ENCODE measurements at places on chromosomes 1 and 21.

GRCh38 chr1:165296205-165296604 is 60.3 kb downstream of the LMX1A start:
- no peak for DNase-seq

GRCh38 chr1:168907786-168908348 is 178.9 kb upstream of the DPT start:
- DNase-seq, result no peak

DNA sequence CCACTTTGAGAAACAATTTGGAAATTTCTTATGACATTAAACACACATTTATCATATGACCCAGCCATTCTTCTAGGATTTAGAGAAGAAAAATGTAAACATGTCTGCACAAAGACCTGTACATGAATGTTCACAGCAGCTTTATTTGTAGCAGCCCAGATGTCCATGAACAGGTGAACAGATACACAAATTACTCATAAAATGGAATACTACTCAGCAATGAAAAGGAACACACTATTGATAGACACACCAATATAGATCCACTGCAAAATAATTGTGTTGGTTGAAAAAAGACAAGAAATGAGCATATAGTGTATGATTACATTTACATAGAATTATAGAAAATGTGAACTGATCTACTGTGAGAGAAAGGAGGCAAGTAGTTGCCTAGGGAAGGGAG is 26.1 kb downstream of the ARHGEF11 start:
- no peak for DNase-seq

- DNase-seq, result no peak
Observed at GRCh38 chr1:170351366-170351946, 180.5 kb upstream of the GORAB start.

DNA sequence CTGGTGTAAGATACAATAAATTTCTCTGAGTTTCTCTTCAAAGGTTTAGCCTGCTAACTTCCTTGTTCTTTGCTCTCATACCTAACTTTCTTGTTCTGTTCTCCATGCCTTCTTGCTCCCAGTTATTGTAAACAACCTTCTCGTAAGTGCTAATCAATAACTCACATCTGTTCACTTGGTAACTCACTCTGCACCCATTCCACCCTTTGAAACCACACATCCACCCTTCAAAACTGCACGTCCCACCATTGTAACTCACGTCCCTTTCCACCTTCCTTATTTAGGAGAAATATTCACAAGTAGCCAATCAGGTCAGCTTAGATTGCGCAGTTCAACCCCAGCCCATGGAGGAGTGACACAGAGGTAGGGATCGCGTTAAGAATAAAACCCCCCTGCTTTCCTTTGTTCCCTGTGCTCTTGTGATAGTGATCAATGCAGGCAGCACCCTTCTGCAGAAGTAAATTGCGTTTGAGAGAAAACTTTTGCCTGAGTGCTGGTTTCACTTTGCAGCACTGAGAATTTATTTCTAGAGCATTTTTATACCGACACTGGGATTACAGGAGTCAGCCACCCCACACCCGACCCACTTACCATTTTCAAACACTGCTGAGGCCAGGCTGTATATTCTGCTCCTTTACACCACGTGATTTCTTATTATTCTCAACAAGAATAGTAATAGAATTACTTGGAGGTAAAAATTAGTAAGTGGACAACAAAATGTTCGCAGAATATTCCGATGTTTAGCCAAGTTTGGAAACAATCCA is 789.2 kb upstream of the RGS18 start:
- no peak for DNase-seq

GRCh38 chr1:156098784-156099183 is 15.7 kb upstream of the LMNA start:
- no peak for DNase-seq

DNA sequence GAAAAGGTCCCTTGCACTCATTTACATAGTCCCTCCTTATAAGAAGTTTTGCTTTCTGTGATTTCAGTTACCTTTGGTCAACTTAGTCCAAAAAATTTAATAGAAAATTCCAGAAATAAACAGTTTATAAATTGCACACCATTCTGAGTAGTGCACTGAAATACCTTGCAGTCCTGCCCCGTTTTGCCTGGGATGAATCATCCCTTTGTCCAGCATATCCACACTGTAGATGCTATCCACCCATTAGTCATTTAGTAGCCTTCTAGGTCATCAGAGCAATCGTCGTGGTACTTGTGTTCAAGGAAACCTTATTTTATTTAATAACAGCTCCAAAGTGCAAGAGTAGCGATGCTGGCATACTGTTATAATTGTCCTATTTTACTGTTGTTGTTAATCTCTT is 38.0 kb downstream of the SPRTN start:
- DNase-seq, result peak; percentile 54

DNA sequence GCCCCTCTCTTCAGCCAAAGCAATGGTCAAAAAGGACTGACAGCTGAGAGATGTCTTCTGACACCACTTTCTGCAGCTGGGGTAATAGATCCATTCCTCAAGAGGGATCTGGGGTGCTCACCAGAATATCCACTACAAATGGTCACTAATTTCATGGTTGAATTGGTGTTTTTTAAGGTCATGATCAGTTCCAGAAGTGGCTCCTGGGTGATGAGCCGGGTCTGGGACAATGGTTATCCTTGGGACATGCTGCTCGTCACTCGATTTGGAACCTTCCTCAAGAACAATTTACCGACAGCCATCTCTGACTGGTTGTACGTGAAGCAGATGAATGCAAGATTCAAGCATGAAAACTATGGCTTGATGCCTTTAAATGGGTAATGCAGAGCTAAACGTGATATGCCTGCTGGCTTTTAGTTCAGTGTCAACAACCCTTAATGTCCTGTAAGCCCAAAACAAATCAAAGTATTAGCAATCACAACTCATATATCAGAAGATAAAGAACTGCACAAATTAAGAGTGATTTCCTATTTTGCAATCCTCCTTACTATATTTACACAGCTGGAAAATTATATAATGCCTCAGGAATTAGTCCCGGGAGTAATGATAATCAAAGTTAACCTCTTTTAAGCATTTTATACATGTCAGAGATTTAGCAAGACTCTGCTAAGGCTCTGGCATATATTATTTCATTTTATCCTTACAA is 20.1 kb downstream of the FMO3 start:
- DNase-seq, result peak; percentile 75

- no peak for DNase-seq
Observed at GRCh38 chr1:20948101-20948500, 161.0 kb upstream of the HP1BP3 start.

DNA sequence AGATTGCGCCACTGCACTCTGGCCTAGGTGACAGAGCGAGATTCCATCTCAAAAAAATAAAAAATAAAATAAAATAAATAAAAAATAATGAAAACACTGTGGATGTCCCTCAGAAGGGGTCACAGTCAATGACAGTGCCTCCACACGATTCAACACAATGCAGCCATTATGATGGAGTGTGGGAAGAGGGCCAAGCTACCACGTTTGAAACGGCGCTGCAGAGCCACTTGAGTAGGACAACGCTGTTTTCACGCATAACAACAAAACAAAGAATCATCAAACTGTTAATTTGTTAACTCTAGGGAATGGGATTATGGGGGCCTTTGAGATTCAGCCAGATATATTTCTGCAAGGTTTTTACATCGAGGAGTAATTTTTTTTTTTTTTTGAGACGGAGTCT is 36.5 kb downstream of the NKAIN1 start:
- DNase-seq, result peak; percentile 55

DNA sequence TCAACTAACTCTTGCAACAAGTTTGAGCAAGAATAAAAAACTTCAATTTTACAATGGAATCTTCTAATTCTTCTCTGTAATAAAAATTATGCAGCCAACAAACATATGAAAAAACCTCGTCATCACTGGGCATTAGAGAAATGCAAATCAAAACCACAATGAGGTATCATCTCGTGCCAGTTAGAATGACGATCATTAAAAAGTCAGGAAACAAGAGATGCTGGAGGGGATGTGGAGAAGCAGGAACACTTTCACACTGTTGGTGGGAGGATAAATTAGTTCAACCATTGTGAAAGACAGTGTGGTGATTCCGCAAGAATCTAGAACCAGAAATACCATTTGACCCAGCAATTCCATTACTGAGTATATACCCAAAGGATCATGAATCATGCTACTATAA is 327.5 kb upstream of the LYPLAL1 start:
- no peak for DNase-seq

DNA sequence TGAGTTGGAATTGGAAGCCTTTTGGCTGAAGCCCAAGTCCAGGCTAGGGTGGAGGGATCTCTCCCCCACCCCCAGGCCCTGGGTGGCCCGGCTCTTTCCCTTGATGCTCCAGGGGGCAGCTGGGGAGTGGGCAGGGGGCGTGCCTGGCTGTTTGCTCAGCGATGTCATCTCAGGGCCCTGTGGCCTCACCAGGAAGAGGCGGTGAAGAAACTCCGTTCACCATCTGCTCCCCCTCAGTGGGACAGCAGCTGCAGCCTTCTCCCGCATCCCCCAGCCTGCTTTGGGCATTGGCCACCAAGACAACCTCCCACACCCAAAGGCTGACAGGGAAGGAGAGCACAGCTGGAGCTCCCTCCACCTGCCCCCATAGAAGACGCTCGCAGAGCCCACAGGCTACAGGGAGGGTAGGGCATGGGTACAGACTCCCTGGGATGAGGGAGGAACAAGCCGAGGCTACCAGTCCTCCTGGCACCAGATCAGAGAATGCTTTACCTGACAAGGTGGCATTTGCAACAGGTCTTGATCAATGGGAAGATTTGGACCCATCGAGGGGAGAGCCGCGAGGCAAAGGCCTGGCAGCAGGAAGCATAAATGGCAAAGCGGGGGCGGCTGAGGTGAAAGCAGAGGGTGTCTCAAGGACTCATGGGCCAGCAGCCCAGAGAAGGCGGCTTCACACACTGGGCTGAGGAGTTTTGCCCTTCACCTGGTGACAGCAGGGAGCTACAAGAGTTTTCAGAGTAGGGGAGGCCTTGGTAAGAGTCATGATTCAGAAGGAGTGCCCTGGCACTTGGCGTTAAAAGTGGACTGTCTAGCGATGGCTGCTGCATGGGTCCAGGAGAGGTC is 6.5 kb upstream of the GUCA2A start:
- no peak for DNase-seq

DNA sequence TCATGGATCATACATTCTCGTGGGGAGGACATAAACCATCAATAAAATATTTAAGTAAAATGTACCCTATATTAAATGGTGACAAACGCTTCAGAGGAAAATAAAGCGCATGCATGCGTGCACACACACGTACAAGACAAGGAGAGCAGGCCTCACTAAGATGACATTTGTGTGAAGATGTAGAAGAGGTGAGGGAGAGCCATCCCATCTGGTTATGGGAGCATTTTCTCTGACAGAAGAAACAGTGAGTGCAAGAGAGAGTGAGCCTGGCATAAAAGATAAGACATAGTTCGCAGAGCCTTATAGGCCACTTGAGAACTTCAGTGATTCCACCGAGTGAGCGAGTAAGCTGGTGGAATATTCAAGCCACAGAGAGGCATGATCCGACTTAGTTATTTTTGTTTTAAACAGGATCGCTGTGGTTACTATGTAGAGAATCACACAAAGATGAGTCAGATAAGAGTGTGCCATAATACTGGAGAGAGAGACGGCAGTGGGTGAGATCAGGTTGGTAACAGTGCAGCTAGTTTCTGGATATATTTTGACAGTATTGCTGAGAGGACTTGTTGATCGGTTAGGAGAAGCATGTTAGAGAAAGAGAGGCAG is 624.2 kb downstream of the PLPP3 start:
- DNase-seq, result peak; percentile 56

DNA sequence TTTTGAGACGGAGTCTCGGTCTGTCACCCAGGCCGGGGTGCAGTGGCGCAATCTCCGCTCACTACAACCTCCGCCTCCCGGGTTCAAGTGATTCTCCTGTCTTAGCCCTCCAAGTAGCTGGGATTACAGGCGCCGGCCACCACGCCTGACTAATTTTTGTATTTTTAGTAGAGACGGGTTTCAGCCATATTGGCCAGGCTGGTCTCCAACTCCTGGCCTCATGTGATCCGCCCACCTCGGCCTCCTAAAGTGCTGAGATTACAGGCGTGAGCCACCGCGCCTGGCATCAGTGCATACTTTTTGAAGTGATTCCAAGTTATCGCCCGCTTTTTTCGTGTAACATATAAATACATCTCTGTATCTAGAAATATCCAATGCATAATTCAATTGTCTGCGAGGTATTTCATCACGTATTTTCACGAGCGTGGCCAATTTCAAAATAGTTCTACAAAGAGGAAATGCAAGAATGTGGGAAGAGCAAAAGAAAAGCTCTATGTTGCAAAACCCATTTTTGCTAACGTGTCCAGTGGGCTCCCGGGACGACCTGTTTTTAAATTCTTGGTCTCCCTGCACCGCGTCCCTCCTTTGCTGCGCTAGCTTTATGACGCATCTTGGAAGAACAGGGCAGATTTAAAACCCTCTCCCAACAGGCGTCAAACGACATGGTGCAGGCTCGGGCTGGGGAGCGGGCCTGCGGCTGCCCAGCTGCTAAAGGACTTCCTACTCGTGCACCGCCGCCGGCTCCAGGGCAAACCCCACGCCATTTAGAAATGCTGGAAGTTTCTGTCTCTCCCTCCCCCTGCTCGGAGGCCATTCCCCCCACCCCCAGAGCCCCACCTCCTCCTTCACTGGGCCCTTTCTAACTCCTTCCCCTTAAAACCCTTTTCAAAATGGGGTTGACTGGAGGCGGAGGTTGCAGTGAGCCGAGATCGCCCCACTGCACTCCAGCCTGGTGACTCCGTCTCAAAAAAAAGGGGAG is 923 bp upstream of the IFNGR2 start:
- peak; percentile 85 for DNase-seq

DNA sequence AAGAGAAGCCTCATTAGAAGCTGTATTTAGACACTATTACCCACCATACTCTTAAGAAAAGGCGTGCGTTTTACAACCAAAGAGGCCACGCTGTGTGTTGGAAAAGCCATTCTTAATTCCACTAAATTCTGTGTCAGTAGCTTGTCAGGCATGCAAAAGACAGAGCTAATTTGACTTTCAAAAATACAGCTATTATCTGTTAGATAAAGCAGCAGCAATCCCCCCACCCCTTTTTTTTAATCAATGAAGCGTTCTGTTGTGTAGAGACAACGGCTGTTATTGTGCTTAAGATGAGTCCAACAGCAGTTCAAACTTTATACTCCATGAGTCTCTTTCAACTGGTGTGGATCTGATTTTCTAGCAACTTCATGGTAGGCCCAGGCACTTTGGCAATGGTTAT is 43.5 kb downstream of the PLA2G4A start:
- DNase-seq, result no peak

- DNase-seq, result no peak
Observed at GRCh38 chr21:44656868-44657267, 864 bp upstream of the KRTAP12-3 start.

- DNase-seq, result no peak
Observed at GRCh38 chr1:183827801-183828200, 22.9 kb downstream of the RGL1 start.
